Gastroesophageal sphincter (tissue), 4 donors: ENCODE measurements at places on chromosomes 6 and 20.

- ATAC-seq, result no peak
Measured at GRCh38 chr6:160261991-160262680, 3.5 kb upstream of the SLC22A2 start.

DNA sequence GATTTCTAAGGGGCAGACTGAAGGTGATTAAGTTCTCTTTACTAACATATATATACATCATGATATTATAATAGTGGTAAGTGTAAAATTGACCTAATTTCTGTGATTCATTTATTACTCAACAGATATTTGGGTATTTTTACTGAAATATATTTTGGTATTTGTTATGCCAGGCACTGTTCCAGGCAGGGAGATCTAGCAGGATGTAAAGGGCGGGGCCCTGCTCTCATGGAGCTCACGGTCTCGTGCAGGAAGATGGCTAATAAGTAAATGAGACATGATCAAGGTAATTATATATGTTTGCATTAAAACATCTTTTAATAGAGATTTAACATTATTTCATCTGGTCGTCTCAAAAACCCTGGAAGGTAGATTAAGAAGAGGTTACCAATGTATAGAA is 27.7 kb downstream of the FAM50B start:
- ATAC-seq, result no peak

DNA sequence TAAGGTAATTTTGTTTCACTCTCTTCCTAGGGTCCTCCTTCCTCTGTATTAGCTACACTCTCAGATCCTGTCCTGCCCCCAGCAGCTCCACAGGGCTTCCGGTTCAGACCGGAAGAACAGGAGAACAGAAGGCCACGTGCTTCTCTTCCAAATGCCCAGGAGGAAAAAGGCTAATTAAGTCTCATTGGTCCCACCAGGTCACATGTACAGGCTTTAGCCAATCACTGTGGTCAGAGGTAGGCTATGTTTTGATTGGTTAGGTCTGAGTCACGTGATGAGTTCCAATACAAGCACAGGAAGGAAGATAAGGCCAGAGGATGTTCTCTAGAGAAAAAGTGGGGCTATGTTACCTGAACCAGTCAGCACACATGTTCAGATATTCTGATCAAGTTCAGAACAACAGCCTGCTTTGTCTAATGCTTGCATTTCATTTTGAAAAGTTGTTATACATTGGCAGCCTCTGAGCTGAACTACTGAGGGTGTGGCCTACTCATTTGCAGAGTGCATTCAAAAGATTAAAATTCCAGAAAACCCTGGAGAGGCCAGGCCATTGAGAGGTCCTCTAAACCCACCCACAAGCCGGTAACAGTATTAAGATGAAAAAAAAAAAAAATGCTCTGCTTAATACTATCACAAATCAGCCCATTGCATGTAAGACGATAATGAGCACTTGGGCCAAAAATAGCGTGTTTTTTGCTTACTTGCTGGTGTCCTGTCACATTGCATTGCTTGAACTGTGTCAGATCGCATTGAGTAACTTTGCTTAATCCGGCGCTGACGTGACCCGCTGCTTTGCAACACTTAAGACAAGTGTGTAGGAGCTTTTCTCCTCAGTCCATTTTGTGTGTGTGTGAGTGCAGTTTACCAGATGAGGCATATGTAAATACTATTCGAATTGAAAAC is 170.3 kb downstream of the TSHZ2 start:
- ATAC-seq, result no peak

- ATAC-seq, result no peak
Measured at GRCh38 chr6:74993136-74993535, 212.7 kb downstream of the COL12A1 start.

DNA sequence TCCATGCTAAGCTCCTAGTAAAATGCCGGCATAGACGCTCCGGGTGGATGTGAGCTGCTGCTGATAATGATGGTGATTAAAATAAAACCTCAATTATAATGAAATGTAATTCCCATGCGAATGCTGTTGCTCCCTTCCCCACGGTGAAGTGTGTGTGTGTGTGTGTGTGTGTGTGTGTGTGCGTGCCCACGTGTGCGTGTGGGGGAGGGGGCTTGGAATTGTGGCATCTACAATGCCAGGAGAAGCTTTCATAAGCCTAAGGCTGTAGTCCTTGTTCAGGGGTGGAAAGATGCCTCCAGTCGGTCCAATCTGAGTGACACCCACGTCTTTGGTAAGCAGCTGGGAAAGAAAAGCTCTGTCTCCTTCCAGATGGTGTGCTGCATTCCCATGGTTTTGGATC is 137.9 kb downstream of the CDH26 start:
- no peak for ATAC-seq
